ENCODE measurements at places on chromosomes 12 and 14. TPM values are rescaled to one million over a fixed set of nuclear protein-coding genes. Genes with fewer than 3 reads are reported as not detected.

The GLI1 gene
- total RNA-seq, result 2.4 TPM

The PELI2 gene
- 7.9 TPM for total RNA-seq

The RNASE7 gene
- not detected for total RNA-seq

The ADAMTS20 gene
- not detected for total RNA-seq

The MIPOL1 gene
- 17.1 TPM for total RNA-seq

The TCL1B gene
- not detected for total RNA-seq

The TMEM30B gene
- total RNA-seq, result 0.11 TPM

The TTC6 gene
- total RNA-seq, result under 0.01 TPM

The COCH gene
- total RNA-seq, result 1.00 TPM

The TSPAN19 gene
- 0.25 TPM for total RNA-seq

The GPX2 gene
- not detected for total RNA-seq

All from uterine smooth muscle cell (primary cell).